ENCODE measurements at places on chromosomes 11 and 22. TPM values are rescaled to one million over a fixed set of nuclear protein-coding genes. Genes with fewer than 3 reads are reported as not detected.
A peak's percentile ranks its signal among the peaks of the same experiment; 100 is the strongest.

TMEM123 gene
- 122 TPM for polyA plus RNA-seq

GLB1L2 gene
- 3.3 TPM for polyA plus RNA-seq

DUSP8 gene
- 17.7 TPM for polyA plus RNA-seq

GRCh38 chr11:123062892-123063825, 1.2 kb upstream of the HSPA8 start:
- DNase-seq = peak; percentile 60

GRCh38 chr11:123354371-123354975, 75.6 kb upstream of the GRAMD1B start:
- no peak for DNase-seq

DNA sequence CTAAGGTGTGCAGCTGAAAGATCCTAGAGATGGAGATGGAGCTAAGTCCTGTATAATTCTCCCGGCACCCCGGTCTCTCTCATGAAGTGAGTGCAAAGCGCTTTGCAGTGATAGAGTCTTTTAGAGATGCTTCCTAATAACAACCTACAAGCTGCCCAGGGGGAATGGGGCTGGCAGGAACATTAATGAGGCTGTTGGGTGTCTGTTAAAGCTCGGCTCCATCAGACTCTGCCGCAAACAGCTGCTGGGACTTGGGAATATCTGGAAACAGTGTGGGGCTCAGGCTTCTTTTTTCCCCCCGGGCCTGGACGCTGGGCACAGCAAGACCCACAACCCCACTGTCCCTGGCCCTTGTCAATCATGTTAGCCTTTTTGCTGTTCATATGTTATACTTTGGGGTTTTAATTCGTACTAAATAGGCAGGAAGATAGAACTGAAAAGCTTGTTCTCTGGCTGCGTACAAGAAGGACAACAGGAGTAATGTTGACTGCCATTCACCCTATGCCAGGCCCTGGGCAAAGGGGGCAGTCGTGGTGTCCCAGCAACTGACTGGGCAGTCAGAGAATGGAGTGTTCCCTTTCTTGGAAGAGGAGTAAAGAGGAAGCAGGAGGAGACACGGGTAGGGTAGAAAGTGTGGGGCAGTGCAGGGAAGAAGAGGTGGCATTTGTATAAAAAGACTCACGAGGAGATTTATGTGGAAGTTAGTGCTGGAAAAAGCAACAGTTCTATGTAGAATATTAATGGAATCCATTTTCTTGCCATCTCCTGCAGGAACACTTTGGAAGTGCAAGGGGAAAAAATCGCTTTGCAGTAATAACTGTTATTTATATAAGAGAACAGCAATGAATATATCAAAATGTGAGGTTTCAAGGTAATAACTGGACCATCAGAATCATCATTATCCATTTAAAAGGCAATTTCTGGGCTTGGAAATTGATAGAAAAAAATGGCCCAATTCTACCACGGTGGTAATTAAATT, 232.8 kb downstream of the GRIK4 start:
- DNase-seq = no peak

DNA sequence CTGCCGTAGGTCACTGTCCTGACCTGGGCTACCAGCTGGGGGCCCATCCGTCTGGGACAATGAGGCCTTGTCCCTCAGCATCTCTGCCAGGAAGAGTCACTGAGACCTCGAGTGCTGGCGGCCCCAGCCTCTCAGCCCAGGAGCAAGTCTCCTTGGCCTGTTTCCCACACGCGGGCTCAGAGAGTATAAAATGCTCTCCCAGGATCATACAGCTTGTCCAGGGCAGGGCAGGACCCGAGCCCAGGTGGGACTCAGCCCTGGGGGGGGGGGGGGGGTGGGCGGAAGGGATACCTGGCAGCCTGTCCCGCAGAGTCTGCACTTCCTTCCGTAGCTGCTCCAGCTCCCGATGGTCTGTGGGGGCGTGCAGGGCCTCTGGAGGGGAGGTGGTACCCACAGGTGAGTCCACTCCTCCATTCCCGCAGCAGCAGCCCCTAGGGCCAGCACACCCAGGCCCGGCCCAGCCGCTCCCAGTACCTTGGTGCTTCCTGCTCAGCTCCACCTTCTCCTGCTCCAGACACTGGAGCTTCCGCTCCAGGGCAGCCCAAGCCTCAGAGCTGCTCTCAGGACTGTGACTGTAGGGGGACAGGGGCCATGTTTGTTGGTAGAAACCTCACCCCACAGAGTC, 7.9 kb downstream of the CDC42BPG start:
- DNase-seq = no peak

GRCh38 chr11:17244046-17244445, 32.5 kb upstream of the NUCB2 start:
- DNase-seq = no peak

- DNase-seq = no peak
These were observed 115.9 kb downstream of the ARFGAP2 start for GRCh38 chr11:47060807-47061206.

- DNase-seq = peak; percentile 67
These were observed 59.8 kb upstream of the WNT7B start for GRCh38 chr22:46036558-46037408.

DNA sequence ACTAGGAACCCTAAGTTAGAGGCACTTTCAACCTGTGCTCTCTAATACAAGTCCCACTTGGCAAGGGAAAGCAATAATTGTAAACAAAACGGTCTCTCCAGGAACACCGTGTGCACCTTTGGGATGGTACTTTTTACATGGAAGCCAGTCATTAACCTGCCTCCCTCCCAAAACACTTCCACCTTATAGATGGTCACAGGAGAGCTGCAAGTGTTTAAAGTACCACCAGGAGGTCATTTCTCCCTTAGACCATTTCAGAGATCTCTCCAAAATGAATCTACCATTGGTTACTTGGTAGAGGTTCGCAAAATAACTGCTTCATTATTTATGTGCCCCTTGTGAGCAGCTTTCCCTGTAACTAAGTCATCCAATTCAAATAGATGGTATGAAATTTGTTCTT, 375.3 kb downstream of the DYNC2H1 start:
- DNase-seq = no peak

DNA sequence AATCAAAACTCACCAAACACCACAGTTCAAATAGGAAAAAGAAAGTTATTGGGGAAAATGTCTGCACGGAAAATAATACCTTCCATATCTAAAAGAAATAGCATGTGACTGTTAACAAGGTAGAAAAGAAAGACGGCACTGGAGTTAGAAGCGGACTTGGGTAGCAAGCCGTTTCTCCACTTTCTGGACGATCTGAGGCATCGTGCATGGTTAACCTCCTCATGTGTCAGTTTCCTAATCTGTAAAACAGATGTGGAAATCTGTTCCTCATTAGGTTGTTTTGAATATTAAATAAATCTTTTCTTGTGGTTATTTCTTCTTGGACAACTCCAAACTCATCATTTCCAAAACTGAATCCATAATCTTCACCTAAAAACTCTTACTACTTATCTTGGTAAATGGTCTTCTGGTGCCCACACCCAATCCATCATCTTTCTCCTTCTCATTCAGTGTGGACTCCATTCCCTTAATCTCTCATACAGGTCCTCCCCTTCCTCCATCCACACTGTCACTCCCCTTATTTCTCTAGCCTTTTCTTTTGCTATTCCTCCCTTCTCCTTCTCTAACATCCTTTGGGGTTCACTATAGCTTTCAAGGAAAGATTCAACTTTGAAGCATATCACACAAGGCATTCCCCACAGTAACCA, 53.5 kb downstream of the VSIG10L2 start:
- DNase-seq = no peak

GRCh38 chr11:71207563-71207962, 44.8 kb downstream of the SHANK2 start:
- no peak for DNase-seq

DNA sequence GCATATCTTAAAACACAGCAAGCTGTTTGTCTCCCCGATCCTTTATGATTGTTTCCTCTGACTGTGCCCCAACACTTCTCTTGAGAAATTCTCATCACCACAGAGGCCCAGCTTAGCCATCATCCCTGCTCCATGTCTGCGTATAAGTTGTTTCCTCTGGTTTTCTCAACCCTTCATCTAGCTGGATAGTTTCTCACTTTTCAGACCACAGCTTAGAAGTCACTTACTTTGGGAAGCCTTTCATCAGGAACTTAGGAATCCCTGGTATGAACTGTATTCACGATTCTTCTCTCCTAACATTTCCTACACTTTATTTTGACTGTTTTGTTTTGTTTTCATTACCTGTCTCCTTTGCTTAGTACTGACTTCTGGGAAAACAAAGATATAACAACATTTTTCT, 295.2 kb downstream of the GUCY1A2 start:
- no peak for DNase-seq

GRCh38 chr11:114522818-114523217, 36.9 kb downstream of the NXPE1 start:
- no peak for DNase-seq

DNA sequence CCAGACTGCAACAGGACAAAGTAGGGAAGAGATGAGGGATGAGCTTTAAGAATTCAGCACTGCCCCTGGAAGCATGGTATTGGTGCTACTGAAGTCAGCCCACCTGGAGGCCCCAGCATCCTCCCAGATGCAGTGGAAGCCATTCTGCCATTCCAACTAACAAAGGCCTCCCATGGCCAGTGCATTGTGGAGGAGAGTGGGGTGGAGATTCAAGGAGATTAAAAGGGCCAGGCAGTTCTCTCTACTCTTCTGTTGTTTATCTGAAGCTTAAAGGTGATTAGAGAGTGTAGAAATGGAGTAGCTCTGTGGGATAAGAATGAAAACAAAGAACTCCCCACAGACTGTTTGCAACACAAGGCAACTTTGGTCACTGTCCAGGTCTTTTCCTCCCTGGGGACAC, 24.1 kb upstream of the TSKU start:
- DNase-seq = no peak

- no peak for DNase-seq
These were observed 46.9 kb downstream of the WNT11 start for GRCh38 chr11:76159303-76159937.

GRCh38 chr11:35274909-35275785, 136.2 kb downstream of the CD44 start:
- DNase-seq = peak; percentile 26

- no peak for DNase-seq
These were observed 60.7 kb downstream of the SESN3 start for GRCh38 chr11:95170294-95170693.

DNA sequence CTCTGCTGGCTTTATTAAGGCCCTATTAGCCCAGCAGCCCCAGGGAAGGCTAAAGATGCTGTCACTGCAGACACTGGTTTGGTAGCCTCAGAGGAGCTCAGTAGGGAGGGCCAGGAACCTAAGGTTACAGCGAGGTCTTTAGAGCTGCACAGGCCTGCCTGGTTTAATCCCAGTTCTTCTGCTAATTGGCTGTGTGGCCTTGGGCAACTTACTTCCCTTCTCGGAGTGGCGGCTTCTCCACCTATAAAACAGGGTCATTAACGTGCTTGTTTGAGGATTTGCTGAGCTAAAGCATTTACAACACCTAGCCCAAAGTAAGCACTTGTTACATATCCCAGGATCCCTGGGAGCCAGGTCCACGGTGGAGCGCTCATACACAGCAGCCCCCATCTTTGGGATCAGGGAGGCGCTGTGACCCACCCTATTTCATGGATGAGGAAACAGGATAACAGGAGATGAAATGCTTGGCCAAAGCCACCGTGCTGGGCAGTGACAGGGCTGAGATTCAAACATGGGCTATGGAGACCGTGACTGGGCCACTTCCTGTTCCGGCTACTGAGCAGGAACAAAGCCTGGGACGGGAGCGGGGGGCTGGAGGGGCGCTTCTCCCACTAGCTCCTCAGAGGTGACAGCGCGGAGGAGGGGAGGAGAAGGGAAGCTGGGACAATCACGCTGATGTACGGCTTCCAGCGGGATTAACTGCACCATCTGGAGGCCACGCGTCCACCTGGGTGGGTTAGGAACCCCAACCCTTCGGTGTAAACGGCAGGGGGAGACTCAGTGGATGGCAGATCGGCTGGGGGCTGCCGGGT, 61.5 kb downstream of the IGLL1 start:
- DNase-seq = no peak

- no peak for DNase-seq
These were observed 98.2 kb downstream of the NAV2 start for GRCh38 chr11:19810852-19811251.

Data from hepatocyte (in vitro differentiated cells).